ENCODE measurements at places on chromosomes 5 and 9.

- no peak for DNase-seq
Observed at GRCh38 chr5:68305223-68305870, 89.8 kb downstream of the PIK3R1 start.

DNA sequence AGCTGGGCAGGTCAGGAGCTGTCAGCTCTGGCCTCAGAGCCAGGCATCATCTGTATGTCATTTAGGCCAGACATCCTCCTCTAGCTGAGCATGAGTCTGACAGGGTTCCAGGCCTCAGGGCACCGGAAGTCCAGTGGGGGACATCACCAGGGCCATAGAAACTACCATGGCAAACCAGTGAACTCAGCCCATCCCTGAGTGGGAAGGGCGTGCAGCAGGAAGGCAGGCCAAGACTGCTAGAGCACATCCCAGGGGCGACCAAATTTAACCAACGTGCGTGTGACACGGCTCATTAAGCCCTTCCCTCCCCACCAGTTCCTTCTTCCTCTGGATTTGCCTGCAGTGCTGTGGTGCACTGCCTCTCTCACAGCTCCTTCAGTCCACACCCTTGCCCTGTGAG lies 75.9 kb downstream of the COL27A1 start:
- no peak for DNase-seq

GRCh38 chr5:96285823-96286222 lies 147.2 kb downstream of the PCSK1 start:
- DNase-seq, result no peak

DNA sequence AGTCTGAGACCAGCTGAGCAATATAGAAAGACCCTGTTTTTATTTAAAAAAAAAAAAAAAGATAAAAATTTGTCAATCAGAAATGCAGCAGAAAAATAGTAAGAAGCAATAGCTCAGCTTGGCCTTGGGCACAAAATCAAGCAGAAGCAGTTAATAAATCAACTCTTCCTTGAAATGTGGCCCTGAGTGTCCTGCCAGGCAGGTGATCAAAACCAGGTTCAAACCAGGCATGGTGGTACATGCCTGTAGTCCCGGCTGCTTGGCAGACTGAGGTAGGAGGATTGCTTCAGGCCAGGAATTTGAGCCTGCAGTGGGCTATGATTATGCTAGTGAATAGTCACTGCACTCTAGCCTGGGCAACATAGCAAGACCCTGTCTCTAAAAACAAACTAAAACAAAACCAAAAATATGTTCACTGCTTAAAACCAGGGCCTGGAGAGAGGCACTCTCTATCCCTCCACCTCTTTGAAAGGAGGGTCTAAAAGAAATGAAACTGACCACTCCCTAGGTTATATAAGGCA lies 27.9 kb upstream of the KLF9 start:
- no peak for DNase-seq

DNA sequence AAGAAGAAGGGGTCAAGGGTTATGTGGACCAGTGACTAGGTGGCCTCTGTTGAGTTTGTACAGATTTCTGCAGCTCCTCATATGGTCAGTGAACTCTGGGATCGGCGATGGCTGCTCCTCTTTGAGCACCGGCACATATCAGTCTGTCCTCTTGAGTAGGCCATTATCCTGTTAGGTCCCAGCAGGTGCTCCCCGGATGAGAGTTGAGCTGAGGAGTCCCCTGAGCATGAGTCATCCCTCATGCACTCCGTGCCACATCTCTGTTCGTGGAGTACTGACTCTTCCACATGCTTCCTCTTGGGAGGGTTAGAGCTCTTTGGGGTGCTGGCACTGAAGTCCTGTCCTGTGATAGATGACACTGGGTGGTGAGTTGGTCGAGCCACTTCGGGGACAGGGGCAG lies 143.7 kb downstream of the PTTG1 start:
- no peak for DNase-seq

- peak; percentile 55 for DNase-seq
Observed at GRCh38 chr5:171681677-171682076, 103.9 kb upstream of the SMIM23 start.

- no peak for DNase-seq
Observed at GRCh38 chr9:20507431-20507830, 114.9 kb downstream of the MLLT3 start.

- DNase-seq, result no peak
Observed at GRCh38 chr5:110397281-110397680, 329.2 kb downstream of the TMEM232 start.

GRCh38 chr9:89793124-89793495 lies 188.3 kb downstream of the GADD45G start:
- no peak for DNase-seq

GRCh38 chr5:12526113-12526512 lies 621.9 kb upstream of the CTNND2 start:
- DNase-seq, result no peak

DNA sequence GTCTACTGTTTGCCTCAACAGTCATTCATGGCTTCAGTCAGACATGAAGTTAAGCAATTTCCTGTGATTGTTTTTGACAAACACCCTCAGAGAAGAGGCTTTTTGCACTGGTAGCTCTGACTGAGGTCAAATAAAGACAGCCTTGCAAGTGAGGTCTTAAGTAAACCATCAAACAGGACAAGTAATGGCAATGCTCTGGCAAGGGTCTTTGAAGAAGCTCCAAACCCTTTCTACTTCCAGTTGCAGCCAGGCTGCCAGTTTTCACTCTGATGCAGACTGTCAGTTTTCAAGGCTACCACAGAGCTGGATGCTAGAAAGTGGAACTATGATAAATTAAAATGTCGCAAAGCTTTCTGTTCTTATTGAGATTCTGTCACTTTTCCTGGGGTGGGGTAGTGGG lies 421.5 kb upstream of the PTGER4 start:
- DNase-seq, result no peak

DNA sequence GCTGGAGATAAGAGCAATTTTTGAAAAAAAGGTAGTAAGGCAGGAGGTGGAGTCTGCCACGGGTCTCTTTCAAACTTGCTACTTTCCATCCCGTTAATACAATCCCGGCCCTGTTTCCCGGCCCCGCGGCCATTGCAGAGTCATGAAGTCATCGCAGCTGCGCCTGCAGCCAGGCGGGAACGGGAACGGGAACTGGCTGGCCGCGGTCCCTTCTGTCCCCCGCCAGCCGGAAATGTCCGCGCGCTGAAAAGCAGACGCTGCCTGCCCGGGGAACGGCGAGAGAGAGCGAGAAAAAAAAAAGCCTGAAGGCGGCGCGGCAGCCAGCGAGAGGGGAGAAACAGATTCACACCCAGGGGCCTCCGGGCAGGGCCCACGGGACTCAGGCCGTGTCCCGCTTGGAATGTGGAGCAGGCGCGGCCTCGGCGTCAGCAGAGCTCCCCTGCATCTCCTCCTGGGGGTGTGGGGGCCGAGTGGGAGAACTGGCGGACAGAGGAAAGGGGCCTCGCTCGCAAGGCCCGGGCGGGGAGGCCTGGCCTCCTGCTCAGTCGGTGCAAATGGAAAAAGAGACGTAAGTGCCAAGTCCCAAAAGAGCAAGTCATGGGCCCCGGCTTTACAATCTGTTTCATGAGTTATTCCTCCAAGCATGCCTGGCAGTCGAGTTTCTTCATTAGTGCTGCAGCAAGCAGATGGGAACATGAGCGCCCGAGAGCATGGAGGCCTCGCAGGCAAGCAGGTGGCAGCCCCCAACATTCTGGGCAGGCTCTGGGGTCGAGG lies 201.2 kb upstream of the GAS1 start:
- no peak for DNase-seq

DNA sequence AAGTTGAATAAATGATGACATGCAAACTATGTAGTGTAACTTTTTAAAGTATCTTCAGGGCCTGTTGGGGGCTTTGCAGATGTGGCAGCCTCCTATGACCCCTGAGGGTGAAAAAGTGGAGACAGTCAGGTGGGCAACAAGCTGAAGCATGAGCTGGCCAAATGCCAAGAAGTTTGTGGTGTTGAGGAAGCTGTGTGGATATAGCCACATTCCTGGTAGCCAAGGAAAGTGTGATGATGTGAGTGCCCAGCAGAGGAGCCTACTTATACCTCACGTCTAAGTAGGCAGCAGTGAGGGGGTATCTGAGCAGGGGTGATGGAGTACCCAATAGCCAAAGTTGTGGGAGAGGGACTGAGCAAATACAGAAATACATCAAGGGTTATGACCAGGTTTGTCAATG lies 621.2 kb upstream of the CDH6 start:
- no peak for DNase-seq

- no peak for DNase-seq
Observed at GRCh38 chr5:76816110-76816831, 2.6 kb upstream of the F2RL1 start.

DNA sequence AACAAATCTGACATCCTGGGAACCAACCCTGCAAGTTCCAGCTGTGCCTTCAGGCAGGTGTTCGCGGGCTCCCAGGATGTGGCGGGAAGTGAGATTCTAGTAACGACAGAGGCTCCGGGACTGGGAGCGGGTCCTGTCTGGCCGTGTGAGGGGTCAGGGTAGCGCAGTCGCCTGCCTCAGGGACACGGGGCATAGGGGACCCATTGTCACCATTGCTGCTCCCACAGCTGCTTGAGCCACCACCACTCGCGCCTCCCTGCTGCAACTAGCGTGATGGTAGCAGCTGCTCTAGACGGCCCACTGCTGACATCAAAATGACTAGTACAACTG lies 468.5 kb downstream of the CDH9 start:
- no peak for DNase-seq

DNA sequence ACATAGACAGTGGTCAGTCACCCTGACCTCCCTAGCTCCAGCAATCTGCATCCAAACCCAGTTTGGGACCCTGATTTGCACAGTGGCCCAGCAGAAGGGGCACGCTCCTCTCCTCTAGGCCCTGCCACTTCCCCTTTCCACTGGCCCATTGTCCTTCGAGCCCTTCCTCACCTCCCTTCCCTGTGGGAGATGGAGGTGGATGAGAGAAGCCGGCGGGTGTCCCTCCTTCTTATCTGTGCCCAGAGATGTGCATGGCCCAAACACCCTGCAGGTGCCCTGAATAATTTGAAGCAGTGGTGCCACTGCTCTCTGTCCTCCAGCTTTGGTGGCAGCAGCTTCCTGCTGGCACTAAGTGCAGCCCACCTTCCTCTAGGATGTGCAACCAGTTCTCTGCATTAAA lies 140.0 kb downstream of the BARX1 start:
- no peak for DNase-seq

DNA sequence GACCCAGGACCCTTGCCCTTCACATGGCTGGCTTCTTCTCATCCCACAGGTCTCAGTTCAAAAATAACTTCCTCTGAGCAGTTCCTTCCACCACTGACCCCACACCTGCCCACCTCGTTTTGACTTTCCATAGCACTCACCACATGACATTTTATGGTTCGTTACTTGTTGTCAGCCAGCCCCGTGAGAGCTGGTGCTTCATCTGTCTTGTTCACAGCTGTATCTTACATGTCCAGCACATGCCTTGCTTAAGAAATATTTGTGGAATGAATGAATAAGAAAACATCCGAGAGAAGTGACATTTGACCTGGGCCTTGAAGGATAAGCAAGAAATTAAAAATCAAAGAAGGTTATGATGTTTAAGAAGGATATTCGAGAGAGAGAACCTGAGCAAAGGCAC lies 193.9 kb downstream of the RFK start:
- DNase-seq, result no peak

- no peak for DNase-seq
Observed at GRCh38 chr5:23103566-23103965, 250.4 kb upstream of the CDH12 start.

DNA sequence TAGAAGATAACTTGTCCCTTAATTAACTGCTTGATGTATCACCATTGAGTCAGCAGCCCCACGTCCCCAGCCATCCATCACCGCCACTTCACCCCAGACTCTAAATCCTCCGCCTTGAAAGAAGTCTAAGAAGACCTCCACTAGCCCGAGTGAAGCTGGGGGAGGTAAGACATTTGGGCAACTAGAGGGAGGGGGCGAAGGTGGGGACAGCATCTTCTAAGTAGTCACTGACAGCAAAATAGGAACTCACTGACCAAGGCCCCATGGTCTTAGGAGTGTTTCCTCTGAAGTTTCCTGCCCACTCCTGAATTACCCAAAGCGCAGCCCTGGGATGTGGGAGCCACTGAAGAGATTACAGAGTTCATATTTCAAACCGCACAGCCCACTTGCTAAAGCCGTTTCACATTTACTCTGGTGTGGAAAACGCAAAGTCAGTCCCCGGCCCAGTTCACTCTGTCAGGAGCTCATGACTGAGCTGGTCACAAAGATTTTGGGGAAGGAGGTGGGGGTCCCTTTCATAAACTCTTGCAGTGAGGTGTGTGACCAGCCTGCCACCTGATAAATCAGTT lies 107.4 kb downstream of the LHFPL2 start:
- no peak for DNase-seq

DNA sequence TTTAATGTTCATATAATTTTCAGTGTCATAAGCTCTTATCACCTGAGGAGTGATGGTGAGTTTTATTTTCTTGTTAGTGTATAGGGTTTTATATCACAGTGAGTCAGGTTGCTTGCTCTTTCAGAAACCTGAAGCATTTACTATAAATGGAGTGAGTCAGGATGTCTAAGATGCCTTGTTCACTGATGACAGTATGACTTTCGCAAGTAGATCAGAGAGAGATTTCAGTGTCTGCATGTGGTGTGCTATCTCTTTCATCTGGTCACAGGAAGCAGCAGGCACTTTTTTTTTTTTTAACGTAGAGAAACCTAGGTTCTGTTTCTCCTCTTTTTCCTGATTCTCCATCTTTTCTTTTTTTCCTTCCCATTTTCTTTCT lies 237.1 kb downstream of the DMRTA1 start:
- no peak for DNase-seq

DNA sequence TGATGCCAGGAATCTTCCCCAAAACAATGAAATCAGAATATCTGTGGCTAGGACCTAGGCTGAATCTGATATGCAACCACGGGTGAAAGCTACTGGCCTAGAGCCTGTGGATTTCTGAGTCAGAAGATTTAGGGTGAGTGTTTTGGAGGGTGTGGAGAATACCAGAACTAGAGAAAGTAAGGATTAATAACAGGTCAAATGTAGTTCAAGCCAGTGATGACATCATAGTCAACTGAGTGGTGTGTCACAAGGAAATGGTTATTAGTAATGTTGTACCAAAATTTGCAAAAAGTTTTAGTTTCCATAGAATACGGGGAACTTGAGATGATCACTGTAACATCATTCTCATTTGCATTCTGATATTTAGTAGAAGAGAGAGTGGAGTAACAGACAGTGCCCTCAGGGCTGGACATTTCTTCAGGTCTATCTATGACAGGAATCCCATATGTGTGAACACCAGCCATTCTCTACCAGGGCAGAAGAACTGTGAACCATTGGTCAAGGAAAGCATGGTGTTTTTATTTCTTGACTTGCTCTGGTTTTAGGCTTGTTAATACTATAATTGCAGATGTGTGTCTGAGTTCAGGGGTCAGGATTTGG lies 3.7 kb downstream of the GALNT12 start:
- DNase-seq, result no peak

DNA sequence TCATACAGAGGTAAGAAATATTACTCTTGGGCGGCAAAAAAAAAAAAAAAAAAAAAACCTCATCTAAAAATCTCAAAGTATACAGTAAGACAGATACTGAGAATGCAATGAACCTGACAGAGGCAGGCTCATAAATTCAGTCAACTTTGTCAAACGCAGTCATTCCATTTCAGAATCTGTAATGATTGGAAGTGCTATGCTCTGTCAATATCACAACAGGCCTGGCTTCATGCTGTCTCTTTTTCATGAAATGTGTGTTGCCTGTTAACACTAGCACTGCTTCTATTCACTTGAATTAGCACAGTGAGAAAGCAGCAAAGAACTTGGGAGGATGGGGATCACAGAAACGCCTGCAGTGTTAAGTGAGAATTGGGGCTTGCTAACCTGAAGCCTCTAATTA lies 200.3 kb upstream of the EFNA5 start:
- no peak for DNase-seq

- DNase-seq, result no peak
Observed at GRCh38 chr5:76144513-76145274, 61.5 kb downstream of the SV2C start.

Measured in SK-MEL-5 (cell line).